ENCODE measurements at places on chromosomes 12 and 14.

- DNase-seq: peak; percentile 65
Measured at GRCh38 chr12:12716793-12717585, at the start of gene CDKN1B. CDKN1B (plus strand) TSS chr12:12717368; CDS start chr12:12717840, 472 bp downstream.

DNA sequence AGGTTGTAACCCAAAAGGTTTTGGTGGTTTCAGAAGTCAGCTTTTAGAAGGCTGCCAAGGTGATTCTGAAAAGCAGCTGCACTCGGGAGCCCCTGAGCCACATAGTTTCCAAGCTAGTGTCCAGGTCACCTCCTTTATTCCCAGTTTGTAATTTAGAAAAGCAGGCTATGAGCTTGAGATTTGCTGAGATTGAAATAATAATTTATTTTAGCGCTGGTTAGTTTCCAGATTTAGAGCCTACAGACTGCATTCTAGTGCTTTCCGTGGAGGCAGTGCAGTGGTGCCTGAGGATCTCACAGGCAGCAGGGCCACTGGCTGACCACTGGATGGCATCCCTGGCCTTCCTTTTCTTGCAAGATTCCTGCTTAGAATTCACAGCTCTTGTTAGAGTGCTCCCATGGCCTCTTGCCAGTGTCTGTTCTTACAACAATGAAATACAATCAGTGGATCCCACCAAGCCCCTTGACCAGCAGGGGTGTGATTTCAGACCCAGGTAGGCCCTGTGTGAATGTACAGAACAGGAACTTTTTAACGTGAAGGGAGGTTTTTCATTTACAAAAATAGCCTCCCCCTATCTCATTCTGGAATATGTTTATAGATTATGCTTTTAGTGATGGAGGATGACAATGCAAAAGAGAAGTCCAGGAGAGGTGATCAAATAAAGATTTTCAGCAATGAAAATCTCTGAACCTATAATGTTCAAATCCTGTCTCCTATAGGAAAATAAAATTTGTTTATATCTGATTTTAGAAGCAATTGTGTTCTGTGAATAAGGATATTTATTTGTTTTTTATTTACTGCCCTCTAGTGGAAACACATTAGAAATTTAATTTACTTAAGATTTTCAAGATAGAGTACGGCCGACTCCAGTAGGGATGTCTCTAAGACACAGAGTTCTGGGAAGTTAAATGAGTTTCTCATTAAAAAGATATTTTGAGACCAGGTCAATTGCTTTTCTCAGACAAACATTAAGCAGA is 362.1 kb upstream of the STXBP6 start:
- DNase-seq: no peak

- no peak for DNase-seq
Measured at GRCh38 chr12:132604151-132604618, 6.2 kb downstream of the LRCOL1 start.

- DNase-seq: no peak
Measured at GRCh38 chr12:56431850-56432249, 17.4 kb downstream of the TIMELESS start.

GRCh38 chr12:78269620-78270019 is 438.9 kb downstream of the NAV3 start:
- DNase-seq: no peak

DNA sequence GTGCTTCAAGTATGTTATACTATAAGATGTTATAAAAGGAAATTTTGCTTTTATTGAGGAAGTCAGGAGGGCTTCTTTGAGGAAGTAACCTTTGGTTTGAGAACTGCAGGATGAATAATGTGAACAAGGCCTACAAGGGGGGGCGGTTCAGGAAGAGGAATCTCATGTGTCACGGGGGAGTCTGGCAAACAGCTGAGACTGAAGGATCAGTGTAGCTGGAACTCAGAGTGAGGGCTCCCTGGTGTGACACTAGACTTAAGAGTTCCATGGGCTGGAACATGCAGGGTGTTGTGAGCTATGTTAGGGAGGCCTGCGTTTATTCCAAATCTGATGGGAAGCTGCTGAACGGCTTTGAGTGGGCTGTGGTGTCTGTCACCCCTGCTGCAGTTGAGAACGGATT is 62.3 kb downstream of the UNC79 start:
- no peak for DNase-seq

DNA sequence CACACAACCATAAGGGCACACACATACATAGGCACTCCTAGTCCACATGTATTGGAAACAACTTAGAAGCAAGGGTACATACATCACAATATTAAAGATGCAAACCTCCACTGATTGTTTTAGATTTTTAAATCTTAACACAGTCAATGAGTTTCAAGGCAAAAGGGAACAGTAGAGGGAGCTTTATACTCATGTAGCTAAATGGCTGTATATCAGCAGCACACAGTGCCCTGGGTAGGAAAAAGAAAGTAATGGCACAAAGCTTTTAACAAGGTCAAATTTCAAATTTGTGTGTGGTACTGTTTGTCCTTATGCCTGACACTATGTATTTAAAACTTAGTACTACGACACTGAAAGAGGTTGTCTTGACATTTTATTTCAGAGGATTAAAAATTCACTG is 262.0 kb downstream of the MED13L start:
- DNase-seq: no peak

DNA sequence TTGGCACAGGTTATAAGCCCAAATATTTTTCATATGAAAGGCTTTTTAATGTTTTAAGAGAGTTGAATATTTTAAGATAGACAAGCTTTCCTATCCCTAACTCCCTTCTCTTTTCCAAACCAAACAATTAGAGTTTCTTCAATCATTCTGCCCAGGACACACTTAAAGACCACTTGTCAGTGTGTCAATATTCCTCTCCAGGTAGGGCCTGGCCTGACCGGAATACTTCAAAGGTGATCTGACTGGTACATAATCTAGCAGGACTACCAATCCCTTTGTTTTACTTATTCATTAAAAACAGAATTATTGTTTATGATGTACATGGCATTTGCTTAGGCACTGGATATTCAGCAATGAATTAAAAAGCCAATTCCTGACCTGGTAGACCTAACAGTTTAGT is 24.2 kb upstream of the SNRPF start:
- no peak for DNase-seq

DNA sequence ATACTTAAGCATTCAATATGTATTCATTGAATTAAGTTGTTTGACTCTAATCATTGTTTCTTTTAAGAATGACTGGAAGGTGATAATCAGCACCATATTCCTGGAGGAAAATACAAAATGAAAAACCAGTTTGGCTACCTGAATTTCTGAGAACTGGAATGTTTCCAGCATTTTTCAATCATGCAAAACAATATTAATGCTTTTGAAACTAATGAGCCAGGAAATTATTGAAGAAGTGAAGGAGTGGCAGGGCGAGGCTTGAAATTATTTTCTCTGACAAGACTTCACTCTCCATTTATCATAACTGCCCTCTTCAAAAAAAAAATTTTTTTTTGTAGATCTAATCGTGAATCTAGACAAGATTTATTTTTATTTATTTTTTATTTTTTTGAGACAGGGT is 19.0 kb downstream of the TMEM19 start:
- DNase-seq: no peak

DNA sequence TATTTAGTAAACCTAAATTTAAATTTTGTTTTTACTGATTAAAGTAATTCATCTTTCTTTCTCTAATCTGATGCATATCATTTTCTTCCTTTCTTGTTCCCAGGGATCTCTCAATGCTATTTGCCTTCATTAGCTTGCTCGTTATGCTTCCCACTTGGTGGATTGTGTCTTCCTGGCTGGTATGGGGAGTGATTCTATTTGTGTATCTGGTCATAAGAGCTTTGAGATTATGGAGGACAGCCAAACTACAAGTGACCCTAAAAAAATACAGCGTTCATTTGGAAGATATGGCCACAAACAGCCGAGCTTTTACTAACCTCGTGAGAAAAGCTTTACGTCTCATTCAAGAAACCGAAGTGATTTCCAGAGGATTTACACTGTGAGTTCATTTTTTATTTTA is 48.6 kb downstream of the VEZT start:
- no peak for DNase-seq

DNA sequence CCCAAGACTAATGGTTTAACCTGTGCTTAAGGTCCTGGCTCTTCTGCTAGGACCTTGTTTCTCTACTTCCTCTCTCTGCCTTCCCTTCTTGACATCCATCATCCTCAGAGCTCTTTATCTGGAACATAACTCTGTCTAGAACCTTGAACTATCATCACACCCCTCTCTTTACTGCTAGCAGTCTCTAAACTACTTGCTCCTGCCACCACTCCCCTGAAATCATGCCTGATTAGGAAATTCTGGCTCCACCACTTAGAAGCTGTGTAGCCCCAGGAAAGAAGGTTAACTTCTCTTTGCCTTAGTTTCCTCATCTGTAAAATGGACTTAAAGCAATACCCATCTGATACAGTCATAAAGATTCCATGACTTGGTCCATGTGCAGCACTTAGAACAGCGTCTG is 9.1 kb downstream of the SLC38A1 start:
- no peak for DNase-seq

- no peak for DNase-seq
Measured at GRCh38 chr12:105352052-105352451, 21.6 kb downstream of the C12orf75 start.

DNA sequence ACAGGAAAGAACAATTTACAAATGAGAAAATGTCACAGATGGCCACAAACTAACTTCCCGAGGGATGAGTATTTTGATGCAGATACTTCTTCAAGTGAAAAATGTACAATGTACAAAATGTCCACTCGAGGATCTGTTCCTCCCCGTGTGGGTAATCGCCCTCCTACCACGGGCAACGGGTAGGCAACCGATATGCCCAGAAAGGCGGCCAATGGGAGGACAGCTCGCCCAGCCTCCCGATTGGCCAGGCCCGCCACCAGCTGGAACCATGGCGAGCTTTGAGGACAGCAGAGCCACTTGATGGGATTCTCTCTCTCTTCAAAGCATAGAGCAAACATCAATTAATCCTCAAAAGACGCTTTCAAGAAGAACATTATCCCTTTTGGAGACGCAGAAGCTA is 42.3 kb downstream of the DPF3 start:
- no peak for DNase-seq

DNA sequence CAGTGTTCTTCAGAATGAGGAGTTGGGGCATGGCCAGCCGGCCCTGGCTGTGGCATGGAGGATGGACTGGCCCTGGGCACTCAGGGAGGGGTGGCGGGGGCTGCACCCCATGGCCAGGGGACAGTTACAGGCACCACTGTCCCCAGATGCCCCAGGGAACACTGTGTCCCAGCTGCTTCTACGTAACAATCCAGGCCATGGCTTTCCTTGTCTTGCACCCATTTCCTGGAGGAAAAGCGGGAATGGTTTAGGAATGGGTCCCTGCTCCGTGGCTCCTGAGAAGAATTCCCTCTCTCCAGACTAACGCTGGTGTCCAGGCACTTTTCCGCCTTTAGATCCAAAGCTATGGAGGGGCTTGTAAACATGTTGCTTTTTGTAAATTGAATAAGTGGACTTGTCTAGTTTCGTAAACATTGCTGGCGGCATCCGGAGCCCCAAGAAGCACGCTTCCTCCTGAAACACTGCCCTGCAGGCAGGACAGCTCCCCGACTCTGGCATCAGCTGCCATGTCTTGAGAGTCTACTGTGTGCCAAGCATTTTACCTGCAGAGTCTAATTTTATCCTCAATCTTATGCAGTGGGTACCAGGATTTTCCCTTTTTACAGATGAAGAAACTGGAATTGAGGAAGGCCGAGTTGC is 238.3 kb downstream of the SLC41A2 start:
- DNase-seq: no peak

- no peak for DNase-seq
Measured at GRCh38 chr14:101105045-101105444, 201.5 kb upstream of the RTL1 start.

GRCh38 chr14:52031781-52032180 is 37.1 kb downstream of the NID2 start:
- DNase-seq: no peak

DNA sequence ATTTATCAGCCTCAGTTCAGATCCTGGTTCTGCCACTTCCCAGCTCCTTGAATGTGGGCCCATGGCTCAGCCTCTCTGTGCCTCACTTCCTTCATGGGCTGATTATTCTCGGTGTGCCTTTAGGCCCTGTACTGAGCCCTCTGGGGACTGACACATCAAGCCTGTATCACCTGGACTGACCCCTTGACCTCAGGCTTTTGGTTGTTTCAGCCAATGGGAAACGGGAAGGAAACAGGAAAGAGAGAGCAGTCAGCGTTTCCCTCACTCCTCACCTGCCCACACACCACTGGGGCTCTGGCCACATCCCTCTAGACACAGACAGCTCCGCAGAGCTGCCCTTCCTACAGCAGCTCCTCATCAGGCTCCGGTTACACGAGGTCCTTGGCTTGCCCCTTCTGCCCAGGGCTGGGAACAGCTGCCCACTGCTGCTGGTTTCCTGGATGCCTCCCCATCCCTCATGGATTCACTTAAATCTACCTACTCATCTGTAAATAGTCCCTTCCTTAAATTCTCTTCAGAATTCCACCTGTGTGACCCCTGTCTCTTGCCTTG is 37.0 kb upstream of the ITPR2 start:
- no peak for DNase-seq

DNA sequence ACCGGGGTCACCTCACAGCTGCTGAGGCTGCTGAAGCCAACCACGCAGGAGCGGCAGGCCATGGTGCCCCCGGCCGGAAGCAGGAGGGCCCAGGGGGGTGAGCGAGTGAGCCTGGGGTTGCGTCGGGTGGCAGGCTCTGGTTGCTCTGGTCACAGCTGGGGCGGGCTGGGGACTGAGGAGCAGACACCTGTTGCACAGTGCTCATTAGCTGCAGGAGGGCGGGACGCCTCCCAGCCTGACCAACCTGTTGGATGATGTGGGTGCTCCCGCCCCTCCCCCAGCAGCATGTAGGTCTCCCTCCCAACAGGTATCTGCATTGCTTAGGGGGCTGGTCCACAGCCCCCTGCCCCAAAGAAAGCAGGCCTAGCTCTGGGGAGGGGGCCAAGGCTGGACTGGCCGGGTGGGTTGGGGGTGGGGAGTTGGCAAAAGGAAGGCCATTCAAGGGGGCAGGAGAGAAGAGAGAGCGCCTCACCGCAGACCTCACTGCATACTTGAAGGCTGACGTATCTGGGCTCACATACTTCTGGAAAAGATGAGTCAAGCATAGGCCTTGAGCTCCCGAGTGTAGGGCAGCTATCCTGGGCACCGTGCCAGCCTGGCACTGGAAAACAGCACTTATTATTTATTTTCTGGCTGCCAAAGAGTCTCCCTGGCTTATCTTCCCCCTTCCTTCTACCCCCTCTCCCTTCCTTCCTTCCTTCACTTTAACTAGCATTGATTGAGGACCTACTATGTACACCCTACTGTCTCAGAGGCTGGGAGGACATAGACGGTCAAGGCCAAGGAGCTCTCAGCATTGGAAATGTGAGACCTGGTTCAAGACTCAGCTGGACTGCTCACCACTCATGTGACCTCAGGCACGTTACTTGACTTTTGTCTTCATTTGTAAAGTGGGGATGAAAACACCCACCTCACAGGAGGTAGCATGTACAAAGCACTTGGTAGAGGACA is at the start of gene KRT80:
Gene KRT80, minus strand, starts transcription at position 174 of the 951 bp plus-strand sequence. Its CDS starts 112 bp downstream, at position 62.
- no peak for DNase-seq

GRCh38 chr12:119630223-119630780 is 36.7 kb downstream of the TMEM233 start:
- DNase-seq: no peak

- no peak for DNase-seq
Measured at GRCh38 chr12:52234223-52234810, 1.3 kb downstream of the KRT7 start.

GRCh38 chr14:104560586-104560945 is 19.0 kb upstream of the C14orf180 start:
- DNase-seq: no peak

- DNase-seq: no peak
Measured at GRCh38 chr12:24977060-24977459, 28.2 kb upstream of the BCAT1 start.
